Mesenteric fat pad (tissue), 1 donor: ENCODE measurements at places on chromosomes 11 and 22. TPM values are rescaled to one million over a fixed set of nuclear protein-coding genes. Genes with fewer than 3 reads are reported as not detected.

GRCh38 chr11:100753571-100753970, 66.5 kb downstream of the ARHGAP42 start:
- DNase-seq: no peak

GRCh38 chr11:1667121-1667850, 29.7 kb upstream of the KRTAP5-6 start:
- peak; percentile 78 for DNase-seq

DEPDC7 gene
- total RNA-seq: 0.74 TPM

OR8A1 gene
- not detected for total RNA-seq

DNA sequence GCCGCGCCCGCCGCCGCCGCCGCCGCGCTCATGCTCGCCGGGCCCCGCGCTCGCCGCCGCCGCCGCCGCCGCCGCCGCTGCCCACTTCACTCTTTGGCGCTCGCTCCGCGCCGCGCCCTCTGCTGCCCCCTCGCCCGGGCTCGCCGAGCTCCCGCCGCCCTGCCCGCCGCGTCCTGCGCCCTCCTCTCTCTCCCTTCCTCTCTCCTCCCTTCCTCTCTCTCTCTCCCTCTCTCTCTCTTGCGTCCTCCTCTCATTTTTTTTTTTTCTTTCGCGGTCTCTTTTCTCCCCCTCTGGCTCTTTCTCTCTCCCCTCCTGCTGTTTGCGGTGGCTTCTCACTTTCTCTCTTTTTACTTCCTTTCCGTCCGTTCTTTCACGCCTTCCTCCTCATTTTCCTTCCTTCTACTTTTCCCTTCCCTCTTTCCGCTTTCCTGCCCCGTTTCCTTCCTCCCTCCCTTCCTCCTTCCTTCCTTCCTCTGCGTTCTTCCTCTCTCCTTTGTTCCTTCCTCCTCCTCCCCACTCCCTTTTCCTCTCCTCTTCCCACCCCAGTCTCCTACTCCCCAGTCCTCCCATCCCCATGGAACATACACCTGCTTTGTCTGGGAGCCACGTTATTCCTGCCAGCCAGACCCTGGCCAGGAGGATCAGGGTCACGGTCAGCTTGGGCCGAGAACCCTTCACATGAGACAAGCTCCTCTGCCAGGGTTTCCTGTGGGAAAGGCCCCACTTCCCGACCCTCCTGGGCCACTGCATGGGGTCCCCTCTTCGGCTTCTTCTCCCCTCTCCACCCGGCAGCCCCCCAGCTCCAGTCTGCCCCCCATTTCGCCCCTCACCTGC, 19.3 kb upstream of the SHISAL1 start:
- DNase-seq: no peak
